ENCODE measurements at places on chromosomes 11 and 22.

DNA sequence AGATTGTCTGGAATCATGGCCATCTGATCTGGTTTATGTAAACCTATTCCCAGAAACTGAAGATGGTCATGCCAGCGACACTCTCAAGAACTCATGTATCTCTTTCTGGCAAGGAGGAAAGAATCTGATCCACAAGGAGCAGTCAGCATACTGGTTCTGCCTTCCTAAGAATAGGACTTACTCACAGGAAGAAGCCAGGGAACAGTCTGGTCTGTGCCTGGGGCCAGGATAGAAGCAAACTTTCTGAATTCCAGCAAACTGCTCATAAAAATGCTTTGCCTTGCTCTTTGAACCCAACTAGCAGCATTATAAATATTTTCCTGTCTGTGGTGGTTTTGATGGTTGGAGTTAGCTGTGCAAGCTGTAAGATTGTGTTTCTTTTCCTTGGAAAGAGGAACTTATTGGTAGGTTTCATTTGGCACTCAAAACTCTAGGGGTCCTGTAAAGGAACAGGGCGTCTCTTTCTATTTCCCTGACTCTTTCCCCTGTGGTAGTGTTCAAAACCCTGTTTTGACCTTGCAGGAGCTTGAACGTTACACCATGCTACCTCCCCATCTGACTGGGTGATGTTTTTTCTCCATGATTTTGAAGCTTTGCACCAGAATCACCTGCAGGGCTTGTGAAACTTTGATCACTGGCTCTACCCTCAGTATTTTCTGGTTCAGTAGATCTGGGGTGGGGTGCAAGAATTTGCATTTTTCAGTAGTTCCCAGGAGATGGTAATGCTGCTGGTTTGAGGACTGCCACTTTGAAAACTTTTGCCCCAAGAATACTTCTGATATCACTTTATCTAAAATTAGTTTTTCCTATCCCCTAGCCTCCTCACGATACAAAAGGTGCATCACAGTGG is 627.8 kb upstream of the ANO5 start:
- DNase-seq, result no peak

GRCh38 chr11:123404676-123405075 is 25.4 kb upstream of the GRAMD1B start:
- no peak for DNase-seq

- DNase-seq, result no peak
Observed at GRCh38 chr11:103901656-103902055, 134.8 kb upstream of the DDI1 start.

DNA sequence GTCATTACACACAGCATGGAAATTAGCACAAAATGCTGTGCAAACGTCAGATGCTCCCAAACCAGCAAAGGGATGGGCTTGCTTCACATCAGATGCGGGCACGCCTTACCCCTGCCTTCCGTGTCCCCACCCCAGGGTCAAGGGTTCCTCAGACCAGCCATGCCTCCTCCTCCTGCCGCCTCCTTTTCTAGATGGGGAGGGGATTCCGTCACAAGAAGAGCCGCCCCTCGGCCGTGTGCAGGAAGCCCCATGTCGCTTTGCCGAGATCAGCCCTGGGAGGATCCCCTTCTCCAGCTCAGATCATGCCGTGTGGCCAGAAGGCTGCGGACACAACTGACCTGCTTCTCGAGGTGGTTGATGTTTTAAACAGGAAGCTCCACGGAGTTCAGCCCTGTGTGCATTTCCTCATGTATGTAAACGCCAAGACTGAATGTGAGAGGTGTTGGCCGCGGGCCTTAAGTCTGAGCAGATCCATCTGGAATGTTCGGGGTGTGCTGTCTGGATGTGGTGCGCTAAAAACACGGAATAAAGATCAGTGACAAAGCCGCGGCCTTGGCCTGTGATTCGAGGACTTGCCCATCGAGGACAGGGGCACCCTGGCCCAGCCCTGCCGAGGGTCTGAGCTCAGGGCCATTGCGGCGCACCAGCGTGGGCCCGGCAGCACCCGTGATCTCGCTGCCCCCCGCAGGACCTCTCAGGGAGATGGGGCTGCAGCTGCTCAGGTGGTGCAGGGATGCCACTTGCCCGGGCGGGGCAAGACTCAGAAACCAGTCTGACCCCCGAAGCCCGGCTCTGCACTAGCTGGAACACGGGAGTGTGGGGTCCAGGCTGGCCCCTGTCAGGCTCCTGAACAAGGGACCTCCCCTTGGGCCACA is 412.9 kb downstream of the TBC1D22A start:
- no peak for DNase-seq

GRCh38 chr11:18958221-18958910 is 19.2 kb upstream of the MRGPRX1 start:
- DNase-seq, result no peak

DNA sequence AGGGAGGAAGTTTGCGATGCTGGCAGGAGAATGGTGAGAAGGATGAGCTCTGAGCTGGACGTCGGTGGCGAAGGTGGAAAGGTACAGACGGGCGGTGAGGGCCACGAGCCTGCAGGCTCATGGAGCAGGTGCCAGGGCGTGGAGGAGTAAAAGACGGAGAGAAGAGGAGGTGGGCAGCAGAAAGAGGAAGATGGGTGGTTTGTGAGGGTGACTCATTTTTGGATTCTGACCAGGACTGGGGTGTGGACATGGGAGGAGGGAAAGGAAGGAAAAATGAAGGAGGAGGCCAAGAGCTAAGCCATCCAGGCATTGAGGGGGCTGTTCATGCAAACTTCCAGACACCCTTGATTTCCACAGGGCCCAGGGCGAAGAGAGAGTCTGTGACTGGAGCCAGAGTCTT is 3.5 kb downstream of the ZDHHC24 start:
- DNase-seq, result no peak

DNA sequence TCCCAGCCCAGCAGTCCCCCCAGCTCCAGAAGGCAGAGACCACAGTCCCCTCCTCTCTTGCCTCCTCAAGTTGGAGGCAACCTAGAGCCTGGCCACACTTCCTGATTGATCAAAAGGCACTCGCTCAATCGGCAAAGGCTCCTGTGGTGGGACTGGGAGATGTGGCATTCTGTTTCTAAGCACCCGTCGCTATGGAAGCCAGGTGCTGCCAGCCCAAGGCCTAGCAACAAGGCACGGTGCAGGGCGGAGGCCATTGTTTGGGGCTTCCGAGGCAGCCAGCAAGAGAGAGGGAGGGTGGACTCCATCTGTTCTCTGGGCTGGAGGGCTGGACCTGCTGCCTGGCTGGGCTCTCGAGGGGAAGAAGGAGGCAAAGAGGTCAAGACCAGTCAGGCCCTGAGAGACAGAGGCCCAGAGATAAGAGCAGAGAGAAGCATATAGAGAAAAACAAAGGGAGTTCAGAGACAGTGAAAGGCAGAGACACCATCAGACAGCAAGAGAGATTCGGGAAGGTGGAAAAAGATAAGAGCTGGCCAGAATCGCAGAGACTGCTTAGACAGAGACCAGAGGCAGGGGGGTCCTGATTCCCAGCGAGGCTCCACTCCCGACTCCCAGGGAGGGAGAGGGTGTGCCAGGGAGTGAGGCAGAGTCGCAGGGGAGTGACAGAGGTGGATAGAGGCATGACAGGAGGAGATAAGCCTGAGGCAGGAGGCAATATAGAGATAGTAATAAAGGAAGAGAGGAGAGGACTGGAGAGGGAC is 21.2 kb downstream of the PDE2A start:
- DNase-seq, result no peak
